Stimulated activated CD4-positive, alpha-beta T cell treated with anti-CD3 and anti-CD28 coated beads, Interleukin-12 subunit alpha, Interleukin-12 subunit beta, amount 100 ng/mL, for 48 hours (primary cell): ENCODE measurements at places on chromosomes 7 and 10.

- DNase-seq, result no peak
Measured at GRCh38 chr10:89645742-89646172, 715 bp upstream of the PANK1 start.

GRCh38 chr7:69908454-69908853 is 310.2 kb downstream of the AUTS2 start:
- DNase-seq, result no peak

DNA sequence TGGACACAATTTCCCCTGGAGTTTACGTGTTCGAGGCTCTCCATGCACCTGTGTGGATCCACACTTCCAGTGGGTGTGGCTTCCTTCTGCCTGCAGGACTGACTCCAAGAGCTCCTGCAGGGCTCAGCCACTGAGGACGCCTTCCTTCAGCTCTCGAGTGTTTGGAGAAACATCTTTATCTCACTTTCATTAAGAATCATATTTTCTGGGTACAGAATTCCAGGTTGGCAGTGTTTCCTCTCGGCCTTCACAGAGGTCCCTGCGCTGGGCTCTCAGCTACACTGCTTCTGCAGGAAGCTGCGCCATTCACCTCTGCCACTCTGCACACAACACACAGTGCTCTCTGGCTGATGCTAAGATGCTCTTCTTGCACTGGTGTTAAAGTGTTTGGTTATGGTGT is 69.9 kb upstream of the NKX6-2 start:
- no peak for DNase-seq

GRCh38 chr7:117229350-117229749 is 93.5 kb downstream of the WNT2 start:
- no peak for DNase-seq

DNA sequence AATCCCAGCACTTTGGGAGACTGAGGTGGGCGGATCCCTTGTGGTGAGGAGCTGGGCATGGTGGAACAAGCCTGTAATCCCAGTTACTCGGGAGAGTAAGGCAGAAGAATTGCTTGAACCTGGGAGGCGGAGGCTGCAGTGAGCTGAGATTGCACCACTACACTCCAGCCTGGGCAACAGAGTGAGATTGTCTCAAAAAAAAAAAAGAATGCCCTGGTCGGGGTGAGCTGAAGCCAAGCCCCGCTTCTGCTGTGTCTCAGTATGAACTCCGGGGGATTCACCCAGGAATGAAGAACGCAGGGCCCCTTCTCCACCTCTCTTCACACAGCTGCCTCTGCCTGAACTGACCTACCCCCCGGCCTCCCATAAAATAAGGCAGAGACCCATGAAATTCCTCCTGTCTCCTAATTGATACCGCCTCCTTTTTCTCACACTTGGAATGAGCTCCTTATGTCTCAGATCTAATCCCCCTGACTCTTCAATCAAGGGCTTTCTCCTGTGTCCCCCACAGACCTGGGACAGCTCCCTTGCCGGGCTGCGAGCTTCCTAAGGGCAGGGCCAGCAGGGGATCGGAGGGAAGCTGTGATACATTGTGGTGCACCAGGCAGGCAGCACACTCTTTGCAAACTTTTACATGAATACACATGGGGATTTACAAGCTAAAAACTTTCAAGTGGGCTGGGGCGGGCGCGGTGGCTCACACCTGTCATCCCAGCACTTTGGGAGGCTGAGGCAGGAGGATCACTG is 911 bp upstream of the ZP3 start:
- no peak for DNase-seq

DNA sequence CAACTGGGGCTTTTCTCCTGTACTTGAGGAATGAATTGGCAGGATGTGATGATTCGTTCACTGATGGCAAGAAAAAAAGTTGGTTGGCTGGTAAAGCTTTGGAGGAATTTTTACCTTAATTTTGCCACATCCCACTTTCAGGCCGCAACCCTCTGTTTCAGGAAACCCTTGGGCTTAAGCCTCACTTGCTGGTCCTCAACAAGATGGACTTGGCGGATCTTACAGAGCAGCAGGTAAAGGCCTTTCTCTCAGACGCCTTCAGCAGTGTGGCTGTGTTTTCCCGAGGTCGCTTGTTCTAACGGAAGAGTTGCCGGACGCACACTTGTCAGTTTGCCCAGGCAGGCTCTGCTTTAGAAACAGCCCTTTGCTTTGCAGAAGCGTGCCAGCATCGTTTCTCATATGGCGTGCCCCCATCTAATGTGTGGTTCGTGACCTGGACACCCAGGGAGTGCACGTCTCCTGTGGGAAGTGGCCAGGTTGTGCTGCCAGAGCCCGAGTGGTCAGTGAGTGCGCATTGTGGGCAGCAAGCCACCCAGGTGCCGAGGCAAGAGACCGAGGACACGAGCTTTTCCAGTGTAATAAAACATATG is 2.2 kb downstream of the MTG1 start:
- no peak for DNase-seq

- no peak for DNase-seq
Measured at GRCh38 chr10:4334015-4334414, 492.0 kb upstream of the AKR1E2 start.
